ENCODE measurements at places on chromosomes 2 and 18.
A peak's percentile ranks its signal among the peaks of the same experiment; 100 is the strongest.

- no peak for DNase-seq
Measured at GRCh38 chr2:219569635-219570034, 1.7 kb downstream of the OBSL1 start.

GRCh38 chr2:26679867-26680266, 12.7 kb upstream of the KCNK3 start:
- no peak for DNase-seq

GRCh38 chr2:26068602-26069298, 34.9 kb downstream of the RAB10 start:
- no peak for DNase-seq

DNA sequence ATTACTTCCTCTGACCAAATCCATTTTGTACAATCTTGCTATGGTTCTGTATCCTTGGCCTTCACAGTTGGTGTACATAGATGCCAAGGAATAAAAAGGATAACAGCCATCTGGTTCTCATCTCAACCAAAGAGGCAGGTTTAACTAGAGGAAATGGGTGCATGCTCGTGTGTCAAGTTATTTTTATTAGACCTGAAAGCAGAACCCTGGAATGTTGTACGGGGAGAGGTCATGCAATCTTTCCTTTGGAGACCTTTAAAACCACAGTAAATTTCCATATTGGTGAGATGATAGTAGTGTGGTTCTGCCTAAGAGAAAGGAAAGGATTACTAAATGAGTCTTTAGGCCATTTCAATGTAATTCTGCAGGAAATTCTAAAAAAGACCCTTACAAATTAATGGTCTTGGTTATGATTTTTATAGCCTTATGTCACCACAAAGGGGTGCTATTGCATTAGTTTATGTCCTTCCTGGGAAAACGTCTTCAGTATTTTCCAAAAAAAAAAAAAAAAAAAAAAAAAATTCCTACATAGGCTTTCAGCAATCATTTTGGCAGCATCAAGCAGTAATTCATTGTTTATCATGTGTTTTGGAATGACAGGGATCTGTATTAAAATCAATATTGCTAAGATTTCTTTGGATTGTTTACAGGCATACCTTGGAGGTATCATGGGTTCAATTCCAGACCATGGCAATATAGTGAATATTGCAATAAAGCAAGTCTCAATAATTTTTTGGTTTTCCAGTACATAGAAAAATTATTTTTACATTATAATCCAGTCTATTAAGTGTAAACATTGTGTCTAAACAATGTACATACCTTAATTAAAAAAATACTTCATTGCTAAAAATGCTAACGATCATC, 270.8 kb downstream of the NYAP2 start:
- no peak for DNase-seq

- no peak for DNase-seq
Measured at GRCh38 chr2:110802208-110802932, 70.0 kb downstream of the ACOXL start.

GRCh38 chr2:42494355-42495233, 812 bp upstream of the KCNG3 start:
- peak; percentile 49 for DNase-seq

All from naive thymus-derived CD8-positive, alpha-beta T cell (primary cell).